ENCODE measurements at places on chromosomes 4 and X. TPM values are rescaled to one million over a fixed set of nuclear protein-coding genes. Genes with fewer than 3 reads are reported as not detected.

Gene PPP1R3F
- total RNA-seq = 5.5 TPM

Gene ZAR1
- total RNA-seq = not detected

Gene FRMPD4
- 0.15 TPM for total RNA-seq

Gene GYPE
- 2.5 TPM for total RNA-seq

Gene GSX2
- not detected for total RNA-seq

Gene GPR34
- total RNA-seq = 33.6 TPM

Gene RAB28
- total RNA-seq = 18.8 TPM

Gene C4orf46
- total RNA-seq = 4.0 TPM

Gene BGN
- total RNA-seq = 157 TPM

Gene ASB12
- not detected for total RNA-seq

Gene GAGE2A
- not detected for total RNA-seq

Gene CPZ
- total RNA-seq = 6.0 TPM

Gene XKRX
- 8.1 TPM for total RNA-seq

Gene IL1RAPL2
- total RNA-seq = not detected

Gene ADH1C
- 8.2 TPM for total RNA-seq

Gene PSAPL1
- not detected for total RNA-seq

Gene TRIML2
- total RNA-seq = not detected

Gene DCLK2
- 2.9 TPM for total RNA-seq

Gene HSFX3
- total RNA-seq = not detected

Gene RBM46
- total RNA-seq = not detected

Gene TASL
- total RNA-seq = 8.0 TPM

Gene DAPP1
- total RNA-seq = 15.1 TPM

Gene GJB1
- total RNA-seq = 1.7 TPM

Gene PABPC5
- 1.6 TPM for total RNA-seq

Gene USP38
- total RNA-seq = 25.6 TPM

Gene KIF4A
- total RNA-seq = 0.86 TPM

Gene ATG4A
- total RNA-seq = 17.4 TPM

Gene KCNE5
- not detected for total RNA-seq

Gene RBMX2
- 17.9 TPM for total RNA-seq

Gene TSPAN7
- total RNA-seq = 54.6 TPM

Gene LAMTOR3
- 47.7 TPM for total RNA-seq

Gene PHEX
- total RNA-seq = 2.7 TPM

Gene MAGEC2
- not detected for total RNA-seq

Gene TLR6
- 12.4 TPM for total RNA-seq

Gene DCAF4L1
- 0.53 TPM for total RNA-seq

Gene STK26
- 10.6 TPM for total RNA-seq

Gene CSAG1
- not detected for total RNA-seq

Gene ACTRT1
- not detected for total RNA-seq

Gene RAP2C
- 27.4 TPM for total RNA-seq

Gene REELD1
- total RNA-seq = 0.35 TPM

Gene GNRHR
- total RNA-seq = not detected

Gene SPINK2
- not detected for total RNA-seq

Gene HTN1
- not detected for total RNA-seq

Gene MAGIX
- total RNA-seq = 6.7 TPM

Gene XAGE1A
- not detected for total RNA-seq

All from lower lobe of right lung (tissue), 2 donors.